ENCODE measurements at places on chromosomes 2 and 18.

DNA sequence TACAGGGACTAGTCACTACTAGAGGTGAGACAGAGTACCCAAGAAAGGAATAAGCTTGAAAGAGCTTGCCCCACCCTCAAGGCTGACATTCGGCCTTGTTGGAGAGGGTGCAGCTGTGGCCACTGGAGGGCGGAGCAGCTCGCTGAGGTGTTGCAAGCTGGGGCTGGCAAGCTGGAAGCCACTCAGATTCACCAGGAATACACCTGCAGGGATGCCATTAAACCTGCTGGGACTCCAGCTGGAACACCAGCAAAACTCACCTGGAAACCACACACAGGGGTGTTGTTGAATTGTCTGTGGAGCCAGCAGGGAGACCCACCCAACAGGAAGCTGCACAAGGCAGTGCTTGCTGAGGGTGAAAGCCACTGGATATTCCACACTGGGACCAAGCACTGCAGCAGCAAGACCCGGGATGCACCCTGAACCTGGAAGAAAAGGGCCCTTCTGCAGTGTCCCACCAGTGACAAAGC is 26.1 kb downstream of the KCTD18 start:
- DNase-seq, result peak; percentile 82

- DNase-seq, result no peak
These were observed 35.1 kb upstream of the NTSR2 start for GRCh38 chr2:11705063-11705462.

GRCh38 chr2:16223841-16224177 is 283.5 kb downstream of the MYCN start:
- no peak for DNase-seq

DNA sequence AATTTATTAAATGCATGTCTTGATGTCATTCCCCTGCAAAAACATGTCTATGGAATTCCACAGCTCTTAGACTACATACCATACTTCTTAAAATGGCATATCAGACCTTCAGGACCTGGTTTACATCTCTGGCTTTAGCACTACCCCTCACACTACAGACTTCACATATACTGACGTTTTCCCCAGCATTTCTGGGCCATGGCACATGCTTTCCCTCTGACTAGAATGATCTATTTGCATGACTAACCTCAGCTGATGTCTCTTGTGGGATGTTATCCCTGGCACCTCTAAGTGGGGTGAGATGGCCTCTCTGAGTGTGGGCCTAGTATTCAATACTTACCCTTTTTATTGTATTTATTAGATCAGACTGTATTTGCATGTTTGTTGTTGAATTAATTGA is 381.6 kb downstream of the ERBB4 start:
- no peak for DNase-seq

DNA sequence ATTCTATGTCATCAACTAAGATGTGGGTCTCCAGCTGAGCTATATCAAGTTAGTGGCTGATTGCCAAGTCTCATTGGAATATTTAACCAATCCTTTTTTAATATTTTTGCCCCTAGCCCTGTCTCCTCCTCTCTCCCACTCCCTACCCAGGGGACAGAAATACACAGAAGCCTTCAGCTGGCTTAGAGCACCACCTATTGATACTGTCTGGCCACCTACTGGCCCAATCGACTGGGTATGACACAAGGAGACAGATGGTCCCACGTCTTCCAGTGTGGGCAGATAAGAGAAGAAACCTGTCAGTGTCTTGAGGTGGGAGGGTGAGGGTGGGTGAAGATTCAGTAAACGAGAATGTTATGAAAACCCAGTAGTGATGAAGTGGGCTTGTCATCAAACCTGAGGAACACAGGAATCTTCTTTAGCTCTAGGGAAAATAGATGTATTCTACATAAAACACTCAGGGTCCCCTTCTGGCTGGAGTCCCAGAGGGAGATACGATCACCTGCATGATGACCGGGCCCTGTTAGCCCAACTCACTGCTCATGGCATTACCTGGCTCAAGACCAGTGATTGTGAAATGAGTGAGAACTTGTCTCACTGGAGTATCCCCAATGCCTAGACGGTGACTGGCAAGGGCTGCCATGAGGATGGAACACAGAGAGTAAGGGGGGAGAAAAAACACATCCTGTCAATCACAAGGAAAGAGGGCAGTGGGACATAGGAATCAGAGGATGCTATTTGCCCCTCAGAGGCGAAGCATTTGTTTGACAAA is 26.7 kb downstream of the POLR1A start:
- no peak for DNase-seq

- DNase-seq, result no peak
These were observed 11.9 kb downstream of the ZNF407 start for GRCh38 chr18:74609535-74609934.

DNA sequence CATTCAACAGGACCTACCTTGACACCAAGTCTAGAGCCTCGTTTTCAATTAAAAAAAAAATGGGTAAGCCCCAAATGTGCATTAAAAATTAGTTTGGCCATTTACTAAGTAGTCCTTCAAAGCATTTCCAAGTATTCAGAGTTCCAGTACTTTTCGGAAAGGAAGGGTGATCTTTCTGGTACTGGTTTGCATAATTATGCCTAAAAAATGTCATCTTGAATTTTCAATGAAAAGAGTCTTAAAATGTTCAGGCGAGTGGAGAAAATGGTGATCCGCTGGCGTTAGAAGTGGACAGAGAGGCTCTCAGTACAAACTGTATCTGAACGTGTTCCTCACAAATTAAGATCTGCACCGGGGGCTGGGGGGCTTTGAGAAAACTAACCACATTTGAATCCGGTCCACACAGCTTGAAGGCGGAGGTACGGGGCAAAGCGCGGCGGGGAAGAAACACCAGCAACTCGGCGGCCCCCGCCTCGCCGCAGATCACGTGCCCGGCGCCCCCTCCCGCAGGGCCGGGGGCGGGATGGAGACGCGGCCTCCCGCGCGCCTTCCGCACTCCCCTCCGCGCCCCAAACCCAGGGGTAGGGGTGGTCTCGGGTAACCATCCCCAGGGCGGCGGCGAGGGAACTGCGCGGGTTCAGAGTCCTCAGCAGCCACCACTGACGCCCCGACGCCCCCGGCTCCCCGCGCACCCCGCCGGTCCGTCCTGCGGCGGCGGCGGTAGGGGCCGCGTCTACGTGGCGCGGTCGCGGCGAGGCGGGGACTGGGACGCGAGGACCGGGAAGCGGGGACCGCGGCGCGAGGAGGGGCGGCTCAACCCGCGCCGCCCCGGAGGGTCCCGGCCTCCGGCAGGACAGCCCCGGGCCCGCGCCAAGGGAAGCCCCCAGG is 564 bp downstream of the LPIN2 start:
- DNase-seq, result peak; percentile 79

DNA sequence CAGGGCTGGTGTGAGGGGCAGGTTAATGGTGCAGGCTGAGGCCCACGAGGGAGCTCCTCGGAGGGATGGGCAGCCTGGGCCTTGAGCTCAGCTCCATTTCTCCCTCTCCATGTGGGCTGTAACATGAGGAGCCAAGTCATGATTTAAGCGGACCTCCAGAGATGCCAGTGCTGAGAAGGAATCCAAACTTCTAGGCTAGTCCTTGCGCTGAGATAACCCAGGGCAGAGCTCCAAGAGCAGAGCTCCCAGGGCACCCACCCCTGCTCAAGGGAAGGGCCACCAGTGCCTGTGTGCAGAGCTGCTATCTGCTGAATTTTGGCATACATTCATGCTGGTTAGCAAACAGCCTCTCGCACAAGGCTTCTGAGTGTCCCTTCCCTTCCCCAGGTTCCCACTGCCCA is 95.1 kb downstream of the MRO start:
- DNase-seq, result no peak

- DNase-seq, result no peak
These were observed 63.5 kb upstream of the TMEM200C start for GRCh38 chr18:5958822-5959221.

DNA sequence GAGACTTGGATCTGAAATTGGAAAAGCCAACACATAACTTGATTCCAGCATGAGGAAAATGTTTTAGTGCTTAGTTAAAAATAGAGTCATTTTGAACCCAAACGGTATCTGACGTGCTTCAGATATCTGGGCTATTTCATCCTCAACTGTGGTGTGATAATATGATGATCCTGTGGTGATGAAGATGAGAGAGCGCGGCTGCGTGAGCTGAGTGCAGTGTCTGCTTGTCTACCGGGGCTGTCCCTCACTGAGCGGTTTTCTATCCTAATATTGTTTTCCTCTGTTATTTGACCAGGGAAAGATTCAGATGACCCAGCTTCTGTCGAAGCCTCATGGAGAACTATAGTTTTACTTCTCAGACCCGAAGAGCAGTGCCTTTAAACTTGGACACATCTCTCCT is 5.8 kb downstream of the TWIST2 start:
- DNase-seq, result no peak

DNA sequence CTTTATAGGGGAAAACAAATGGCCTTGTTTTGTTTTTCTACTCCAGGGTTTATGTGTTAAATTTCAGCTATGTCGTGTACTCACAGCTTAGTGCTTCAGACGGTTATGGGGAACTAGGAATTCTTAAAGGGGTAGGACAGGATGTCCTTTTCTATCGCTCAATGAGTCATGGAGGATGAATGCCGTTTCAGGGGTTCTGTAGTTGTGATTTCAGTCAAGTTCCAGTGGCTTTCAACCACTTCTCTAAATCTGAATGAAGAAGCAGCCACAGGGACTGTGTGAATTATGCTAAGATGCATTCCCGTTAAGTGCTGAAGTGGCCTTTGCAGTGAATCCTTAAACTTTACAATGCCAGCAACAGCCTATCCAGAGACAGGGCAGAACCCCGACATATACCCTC is 1231.7 kb upstream of the ZEB2 start:
- no peak for DNase-seq

DNA sequence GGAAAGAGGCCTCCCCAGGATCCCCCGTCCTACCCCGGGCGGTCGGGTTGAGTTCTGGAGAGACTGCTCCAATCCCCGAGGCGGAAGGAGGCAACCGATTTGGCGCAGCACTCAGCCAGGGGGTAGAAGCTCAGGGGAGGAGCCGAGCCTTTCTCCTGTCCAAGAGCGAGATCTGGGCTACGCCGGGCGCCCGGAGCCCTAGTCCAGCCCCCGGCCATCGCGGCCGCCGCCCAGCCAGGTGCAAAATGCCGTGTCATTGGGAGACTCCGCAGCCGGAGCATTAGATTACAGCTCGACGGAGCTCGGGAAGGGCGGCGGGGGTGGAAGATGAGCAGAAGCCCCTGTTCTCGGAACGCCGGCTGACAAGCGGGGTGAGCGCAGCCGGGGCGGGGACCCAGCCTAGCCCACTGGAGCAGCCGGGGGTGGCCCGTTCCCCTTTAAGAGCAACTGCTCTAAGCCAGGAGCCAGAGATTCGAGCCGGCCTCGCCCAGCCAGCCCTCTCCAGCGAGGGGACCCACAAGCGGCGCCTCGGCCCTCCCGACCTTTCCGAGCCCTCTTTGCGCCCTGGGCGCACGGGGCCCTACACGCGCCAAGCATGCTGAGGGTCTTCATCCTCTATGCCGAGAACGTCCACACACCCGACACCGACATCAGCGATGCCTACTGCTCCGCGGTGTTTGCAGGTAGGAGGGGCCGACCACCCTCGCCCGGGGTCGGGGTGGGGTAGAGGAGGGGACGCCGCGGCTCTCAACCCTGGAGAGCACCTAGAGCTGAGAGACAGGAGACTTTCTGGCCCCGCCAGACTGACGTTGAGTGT is at the start of gene DYSF:
TSS of gene DYSF (plus strand) at position 158 of the 817 bp plus-strand sequence.
- peak; percentile 75 for DNase-seq

GRCh38 chr2:129870685-129871241 is 108.7 kb upstream of the RAB6C start:
- no peak for DNase-seq

GRCh38 chr2:219285373-219285735 is 6.2 kb downstream of the DNAJB2 start:
- DNase-seq, result no peak

- no peak for DNase-seq
These were observed 21.4 kb upstream of the PTPRM start for GRCh38 chr18:7545734-7546133.

DNA sequence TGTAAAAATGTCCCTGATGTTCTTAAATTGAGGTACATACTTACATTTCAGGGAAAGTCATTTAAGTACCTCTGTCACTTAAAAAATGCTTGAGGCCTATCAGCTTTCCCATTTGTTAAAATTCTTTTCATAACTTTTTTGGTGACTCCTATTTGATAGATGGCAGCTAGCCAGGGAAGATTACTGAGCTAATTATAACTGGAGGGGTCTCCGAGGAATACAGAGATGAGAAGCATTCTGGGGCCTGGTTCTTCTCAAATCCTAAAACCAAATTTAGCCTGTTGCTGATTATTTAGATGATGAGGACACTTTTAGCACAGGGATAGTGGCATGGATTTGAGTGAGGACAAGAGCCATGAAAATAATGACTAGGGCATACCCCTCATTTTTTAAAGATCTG is 4.8 kb downstream of the UGP2 start:
- no peak for DNase-seq

DNA sequence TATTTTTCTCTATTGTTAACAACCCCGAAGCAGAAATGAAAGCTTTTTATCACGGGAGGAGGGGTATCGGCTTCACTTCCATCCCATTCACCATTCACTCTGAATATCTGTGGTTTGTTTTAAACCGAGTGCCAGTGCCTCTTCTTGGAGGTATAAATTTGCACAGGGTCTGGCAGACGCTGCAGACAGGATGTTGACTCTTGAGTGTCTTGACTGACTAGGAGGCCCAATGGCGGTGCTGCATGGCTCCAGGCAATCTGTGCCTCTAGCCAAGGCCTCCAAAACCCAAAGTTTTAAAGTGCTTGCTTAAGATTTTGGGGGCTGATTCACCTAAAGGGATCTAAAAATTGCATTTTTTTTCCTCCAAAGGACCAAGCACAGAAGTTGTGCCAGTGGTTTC is 183.8 kb downstream of the LTBP1 start:
- DNase-seq, result no peak

DNA sequence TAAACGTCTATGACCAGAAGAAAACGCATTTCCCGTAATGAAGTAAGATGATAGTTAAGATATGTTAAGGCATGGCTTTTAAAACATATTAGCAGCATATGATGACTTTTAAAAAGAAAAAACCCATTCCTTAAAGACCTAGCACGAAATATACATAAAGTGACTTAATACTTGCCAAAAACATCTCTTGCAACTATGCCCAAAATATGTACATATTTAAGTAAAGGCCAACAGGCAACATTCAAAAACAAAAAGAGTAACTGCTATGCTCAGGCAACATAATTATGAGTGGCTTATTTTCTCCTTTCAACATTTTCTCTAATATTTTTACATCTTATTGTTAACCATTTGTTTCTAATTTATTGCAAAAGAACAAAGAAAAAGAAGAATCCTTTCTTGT is 60.3 kb upstream of the PAPOLG start:
- DNase-seq, result no peak

DNA sequence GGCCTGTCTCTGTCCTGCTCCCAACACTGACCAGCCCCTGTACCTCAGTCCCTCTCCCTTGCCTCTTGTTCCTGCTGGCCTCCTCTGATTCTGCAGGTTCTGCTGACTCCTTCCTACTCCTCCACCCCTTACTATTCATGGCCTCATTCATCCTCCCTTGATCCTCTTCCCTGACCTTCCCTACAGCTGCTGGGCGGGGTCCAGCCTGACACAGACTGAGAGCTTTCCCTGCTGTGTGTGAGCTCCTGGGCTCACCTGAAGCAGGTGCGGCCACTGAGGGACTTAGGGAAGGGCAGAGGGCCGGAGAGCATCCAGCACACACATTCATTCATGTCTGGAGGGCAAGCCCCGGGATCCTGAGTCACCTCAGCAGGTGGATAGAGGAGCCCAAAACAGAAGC is 185.6 kb downstream of the CTIF start:
- DNase-seq, result peak; percentile 98

All from NCI-H146 (cell line).